ENCODE measurements at places on chromosomes 4 and X. TPM values are rescaled to one million over a fixed set of nuclear protein-coding genes. Genes with fewer than 3 reads are reported as not detected.

DNA sequence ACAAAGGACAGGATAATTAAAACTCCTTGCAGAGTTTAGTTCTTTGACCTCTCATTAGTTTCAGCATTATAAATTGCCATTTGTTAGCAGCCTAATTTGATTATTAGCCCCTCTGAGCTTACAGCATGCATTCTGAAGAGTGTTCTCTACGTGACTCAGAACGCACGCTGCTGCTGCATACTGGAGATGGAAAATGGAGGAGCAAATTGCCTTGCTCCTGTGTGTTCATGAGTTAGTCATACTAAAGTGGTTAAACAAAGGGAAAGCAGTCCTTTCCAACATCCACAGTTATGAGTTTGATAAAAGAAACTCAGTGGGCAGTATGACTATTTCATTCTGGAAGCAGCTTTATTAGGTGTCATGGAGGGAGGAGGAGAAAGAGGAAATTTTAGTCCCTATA, 922.5 kb downstream of the RPA4 start:
- no peaks in the 10 kb centered on the region for H3K27me3 ChIP-seq
- no peak for DNase-seq
- H3K27ac ChIP-seq, result no peak overlapping the region
- H3K4me3 ChIP-seq, result no peak overlapping the region
- no peaks in the 10 kb centered on the region for H3K4me1 ChIP-seq
- H3K36me3 ChIP-seq, result no peaks in the 10 kb centered on the region

DNA sequence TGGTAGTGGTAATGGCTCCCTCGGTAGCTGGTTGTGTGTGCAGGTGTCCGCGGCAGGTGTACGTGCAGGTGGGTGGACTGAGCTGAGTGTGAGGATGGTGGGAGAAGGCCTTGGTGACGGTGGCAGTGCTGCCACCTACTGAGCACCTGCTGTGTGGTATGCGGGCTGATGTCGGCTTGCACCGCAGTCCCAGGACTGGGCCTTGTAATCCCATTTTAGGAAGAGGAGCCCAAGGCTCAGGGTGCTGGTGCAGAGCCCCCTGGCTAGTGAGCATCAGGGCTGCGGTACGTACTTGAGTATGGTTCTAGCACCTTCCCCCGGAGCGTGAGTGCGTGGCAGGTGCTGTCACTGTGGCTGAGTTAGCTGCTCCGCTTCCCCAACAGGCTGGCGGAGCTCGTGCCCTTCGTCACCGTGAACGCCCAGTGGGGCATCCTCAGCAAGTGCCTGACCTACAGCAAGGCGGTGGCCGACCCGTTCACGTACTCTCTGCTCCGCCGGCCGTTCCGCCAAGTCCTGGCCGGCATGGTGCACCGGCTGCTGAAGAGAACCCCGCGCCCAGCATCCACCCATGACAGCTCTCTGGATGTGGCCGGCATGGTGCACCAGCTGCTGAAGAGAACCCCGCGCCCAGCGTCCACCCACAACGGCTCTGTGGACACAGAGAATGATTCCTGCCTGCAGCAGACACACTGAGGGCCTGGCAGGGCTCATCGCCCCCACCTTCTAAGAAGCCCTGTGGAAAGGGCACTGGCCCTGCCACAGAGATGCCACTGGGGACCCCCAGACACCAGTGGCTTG, 5.7 kb upstream of the CPZ start:
- H3K27ac ChIP-seq, result no peak overlapping the region
- H3K36me3 ChIP-seq, result no peaks in the 10 kb centered on the region
- no peak overlapping the region for H3K4me3 ChIP-seq
- H3K27me3 ChIP-seq, result peaks cover 73% of the 10 kb centered on the region
- no peaks in the 10 kb centered on the region for H3K4me1 ChIP-seq

DNA sequence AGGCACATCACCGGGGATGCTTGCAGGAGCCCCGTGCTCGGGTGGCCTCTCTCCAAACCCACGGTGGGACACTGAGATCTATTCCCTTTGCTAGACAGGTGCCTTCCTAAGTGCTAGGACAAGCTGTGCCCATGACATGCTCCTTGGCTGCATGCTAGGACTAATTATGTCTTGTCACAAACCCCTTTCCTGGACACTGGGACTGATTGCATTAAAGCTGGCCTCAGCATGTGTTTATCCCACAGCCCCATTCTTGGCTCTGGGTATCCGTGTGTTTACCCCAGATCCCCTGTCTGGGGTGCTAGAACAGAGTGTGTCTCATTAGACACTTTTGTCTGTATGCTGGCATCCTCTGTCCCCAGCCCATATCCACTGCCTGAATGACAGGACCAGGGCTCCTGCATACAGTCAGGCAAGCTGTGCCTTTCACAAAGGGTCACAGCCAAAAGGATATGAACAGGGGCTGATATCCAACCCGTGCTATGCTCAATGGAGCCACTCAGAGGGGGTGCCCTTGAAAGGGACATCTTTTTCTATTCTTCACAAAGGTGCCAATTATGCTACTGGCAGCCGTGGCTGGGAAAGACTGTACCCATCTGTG, 9.2 kb upstream of the IQSEC2 start:
- DNase-seq, result no peak
- H3K4me3 ChIP-seq, result no peak overlapping the region
- H3K36me3 ChIP-seq, result no peaks in the 10 kb centered on the region
- no peaks in the 10 kb centered on the region for H3K27me3 ChIP-seq
- H3K4me1 ChIP-seq, result no peaks in the 10 kb centered on the region

DNA sequence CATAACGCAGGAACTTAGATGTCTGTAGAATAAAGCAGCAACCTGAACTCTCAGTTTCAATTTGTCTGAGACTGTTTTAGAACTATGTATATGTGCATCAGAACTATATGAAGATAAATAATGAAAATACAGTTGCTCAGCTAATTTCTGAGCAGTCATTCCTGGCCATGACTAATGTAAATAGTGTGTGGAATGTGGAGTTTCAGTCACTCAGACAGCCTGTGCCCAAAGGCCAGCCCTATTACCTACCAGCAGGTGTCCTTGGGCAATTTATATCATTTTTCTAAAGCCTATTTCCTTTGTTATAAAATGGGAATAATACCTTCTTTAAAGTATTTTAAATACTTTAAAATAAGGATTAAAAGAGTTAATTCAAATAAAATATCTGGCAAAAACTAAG, 56.0 kb upstream of the RELL1 start:
- no peak overlapping the region for H3K4me3 ChIP-seq
- H3K27me3 ChIP-seq, result no peaks in the 10 kb centered on the region

GRCh38 chr4:95410387-95410977, 138.3 kb downstream of the UNC5C start:
- no peak overlapping the region for H3K27ac ChIP-seq
- no peak for DNase-seq
- no peak overlapping the region for H3K4me3 ChIP-seq
- H3K4me1 ChIP-seq, result peaks cover 11% of the 10 kb centered on the region

DNA sequence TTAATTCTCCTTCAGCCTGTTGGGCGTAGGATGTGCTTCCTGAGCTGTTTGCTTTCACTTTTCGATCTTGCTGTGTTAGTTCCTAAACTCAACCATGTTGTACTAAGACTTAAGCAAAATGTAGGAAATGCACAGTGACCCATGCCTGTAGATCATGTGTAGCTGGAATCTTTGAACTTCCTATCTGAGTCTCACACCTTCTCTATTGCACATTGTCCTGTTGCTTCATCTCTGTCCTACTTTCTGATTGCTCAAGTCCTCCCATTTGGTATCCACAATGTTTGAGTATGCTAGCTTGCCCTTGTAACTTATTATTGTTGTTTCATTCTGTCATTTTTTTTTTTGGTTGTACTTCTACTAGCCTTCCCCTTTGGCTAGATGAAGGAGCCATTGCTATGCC, 239.6 kb downstream of the PPP1R2C start:
- no peaks in the 10 kb centered on the region for H3K27me3 ChIP-seq
- no peaks in the 10 kb centered on the region for H3K4me1 ChIP-seq
- H3K36me3 ChIP-seq, result no peaks in the 10 kb centered on the region
- no peak overlapping the region for H3K27ac ChIP-seq

DNA sequence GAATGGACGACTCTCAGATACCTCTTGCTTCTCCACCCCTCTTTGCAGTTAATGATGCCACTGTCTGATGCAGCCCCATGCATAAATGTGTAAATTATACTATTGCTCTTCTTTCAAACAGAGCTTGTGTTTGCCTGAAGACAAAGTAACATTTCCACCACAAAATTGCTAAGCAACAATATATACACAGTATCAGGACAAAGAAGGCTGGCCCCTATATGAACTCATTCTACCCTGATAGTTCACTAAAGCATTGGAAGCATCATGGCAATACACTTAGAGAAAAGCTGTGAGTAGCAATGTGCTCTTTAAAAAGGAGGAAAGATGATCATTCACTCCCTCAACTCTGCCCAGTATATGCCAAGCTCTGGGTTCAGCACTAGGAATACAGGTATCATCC, 427.0 kb upstream of the CPEB2 start:
- no peak overlapping the region for H3K27ac ChIP-seq
- H3K36me3 ChIP-seq, result no peaks in the 10 kb centered on the region
- H3K4me1 ChIP-seq, result no peaks in the 10 kb centered on the region
- no peak overlapping the region for H3K4me3 ChIP-seq
- DNase-seq, result no peak

DNA sequence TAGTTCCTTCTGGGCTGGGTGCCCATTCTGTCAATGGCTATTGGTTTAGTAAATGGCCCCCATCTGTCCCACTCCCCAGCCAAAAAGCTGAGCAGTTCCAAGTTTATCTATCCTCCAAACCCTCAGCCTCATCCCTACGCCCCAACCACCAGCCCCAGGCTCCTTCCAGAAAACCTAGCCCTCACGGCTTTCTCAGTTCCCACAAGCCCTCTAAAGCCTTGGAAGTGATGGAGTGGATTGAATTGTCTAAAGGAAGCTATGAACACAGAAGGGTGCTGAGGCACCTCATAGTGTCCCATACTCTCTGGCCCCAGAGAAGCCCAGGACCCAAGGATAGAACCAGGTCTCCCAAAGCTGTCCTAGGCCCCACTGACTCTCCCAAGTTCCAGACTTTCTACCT, 75.6 kb upstream of the EFNB1 start:
- H3K27me3 ChIP-seq, result no peaks in the 10 kb centered on the region
- DNase-seq, result no peak
- H3K27ac ChIP-seq, result no peak overlapping the region
- H3K4me1 ChIP-seq, result no peaks in the 10 kb centered on the region
- H3K4me3 ChIP-seq, result no peak overlapping the region
- no peaks in the 10 kb centered on the region for H3K36me3 ChIP-seq

GRCh38 chr4:32429151-32429550, 1709.0 kb downstream of the PCDH7 start:
- no peaks in the 10 kb centered on the region for H3K36me3 ChIP-seq
- no peaks in the 10 kb centered on the region for H3K27me3 ChIP-seq
- no peak for DNase-seq
- H3K27ac ChIP-seq, result no peak overlapping the region
- no peaks in the 10 kb centered on the region for H3K4me1 ChIP-seq
- H3K4me3 ChIP-seq, result no peak overlapping the region

GRCh38 chr4:48184882-48185281, 50.8 kb upstream of the TXK start:
- DNase-seq, result no peak
- H3K4me3 ChIP-seq, result no peak overlapping the region
- H3K27me3 ChIP-seq, result no peaks in the 10 kb centered on the region
- peaks cover 10% of the 10 kb centered on the region for H3K4me1 ChIP-seq
- H3K36me3 ChIP-seq, result no peaks in the 10 kb centered on the region
- no peak overlapping the region for H3K27ac ChIP-seq

- H3K27me3 ChIP-seq, result no peaks in the 10 kb centered on the region
- H3K27ac ChIP-seq, result no peak overlapping the region
- DNase-seq, result no peak
- H3K36me3 ChIP-seq, result no peaks in the 10 kb centered on the region
- no peaks in the 10 kb centered on the region for H3K4me1 ChIP-seq
These were observed 205.0 kb upstream of the HAND2 start for GRCh38 chr4:173735049-173735448.

- DNase-seq, result peak; percentile 77
- peaks cover 16% of the 10 kb centered on the region for H3K27me3 ChIP-seq
- H3K4me1 ChIP-seq, result peaks cover 26% of the 10 kb centered on the region
- H3K4me3 ChIP-seq, result no peak overlapping the region
- H3K27ac ChIP-seq, result no peak overlapping the region
These were observed 167.3 kb downstream of the PJA1 start for GRCh38 chrX:68997911-68998310.

DNA sequence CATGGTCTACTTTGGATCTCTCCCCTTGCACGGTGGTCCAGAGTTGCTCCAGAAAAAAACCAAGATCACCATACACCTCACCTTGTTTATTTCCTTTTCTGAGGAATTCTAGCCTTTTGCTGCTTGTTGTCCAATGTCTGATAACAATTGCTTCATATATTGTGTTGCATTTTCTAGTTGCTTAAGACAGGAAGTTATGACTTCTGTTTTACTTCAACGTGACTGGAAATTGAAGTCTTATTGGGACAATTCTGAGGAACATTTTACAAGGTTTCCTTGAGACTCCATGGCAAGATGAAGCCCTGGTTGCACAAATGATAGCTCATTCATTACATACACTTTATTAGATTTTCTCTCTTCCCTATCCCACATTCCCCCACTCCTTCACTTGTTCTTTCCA, 5.2 kb downstream of the CXCL1 start:
- no peaks in the 10 kb centered on the region for H3K4me1 ChIP-seq
- no peaks in the 10 kb centered on the region for H3K27me3 ChIP-seq
- DNase-seq, result no peak
- H3K27ac ChIP-seq, result no peak overlapping the region

DNA sequence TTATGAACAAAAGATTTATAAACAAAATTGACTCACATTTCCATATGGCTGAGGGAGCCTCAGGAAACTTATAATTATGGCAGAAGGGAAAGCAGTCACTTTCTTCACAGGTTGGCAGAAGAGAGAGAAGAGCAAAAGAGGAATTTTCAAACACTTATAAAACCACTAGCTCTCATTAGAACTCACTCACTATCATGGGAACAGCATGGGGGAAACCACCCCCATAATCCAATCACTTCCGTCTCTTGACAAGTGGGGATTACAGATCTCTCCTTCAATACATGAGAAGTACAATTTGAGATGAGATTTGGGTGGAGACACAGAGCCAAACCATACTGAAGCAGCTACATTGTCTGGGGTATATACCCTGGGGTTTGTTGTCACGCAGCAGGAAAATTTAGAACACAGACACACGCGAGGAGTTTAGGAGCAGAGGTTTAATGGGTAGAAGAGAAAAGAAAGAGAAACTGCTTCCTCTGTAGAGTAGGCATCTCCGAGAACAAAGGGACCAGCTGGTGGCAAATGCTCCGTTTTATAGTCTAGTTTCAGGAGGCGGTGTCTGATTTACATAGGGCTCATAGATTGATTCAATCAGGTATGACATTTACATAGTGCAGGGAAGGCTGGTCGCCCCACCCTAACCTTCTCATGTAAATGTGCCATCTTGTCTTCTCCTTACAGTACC, 2277.7 kb upstream of the AGA start:
- no peak overlapping the region for H3K4me3 ChIP-seq
- no peak for DNase-seq
- no peaks in the 10 kb centered on the region for H3K4me1 ChIP-seq
- no peak overlapping the region for H3K27ac ChIP-seq

GRCh38 chrX:81390237-81390636, 188.3 kb downstream of the SH3BGRL start:
- no peak overlapping the region for H3K4me3 ChIP-seq
- H3K4me1 ChIP-seq, result no peaks in the 10 kb centered on the region
- DNase-seq, result no peak
- H3K36me3 ChIP-seq, result no peaks in the 10 kb centered on the region

AMBN gene
- not detected for total RNA-seq

SOX3 gene
- total RNA-seq, result not detected

RHOXF2B gene
- not detected for total RNA-seq

PPP4R3C gene
- total RNA-seq, result not detected

EDA gene
- total RNA-seq, result 7.1 TPM
